ENCODE measurements at places on chromosomes 11 and 22.

- no peak for DNase-seq
Observed at GRCh38 chr11:134646561-134646960, 234.5 kb upstream of the B3GAT1 start.

GRCh38 chr11:111978028-111978771 is 41.1 kb downstream of the DIXDC1 start:
- no peak for DNase-seq

- no peak for DNase-seq
Observed at GRCh38 chr22:41352058-41352457, 29.7 kb upstream of the TEF start.

GRCh38 chr11:111162305-111162704 is 83.2 kb upstream of the POU2AF2 start:
- DNase-seq: no peak

DNA sequence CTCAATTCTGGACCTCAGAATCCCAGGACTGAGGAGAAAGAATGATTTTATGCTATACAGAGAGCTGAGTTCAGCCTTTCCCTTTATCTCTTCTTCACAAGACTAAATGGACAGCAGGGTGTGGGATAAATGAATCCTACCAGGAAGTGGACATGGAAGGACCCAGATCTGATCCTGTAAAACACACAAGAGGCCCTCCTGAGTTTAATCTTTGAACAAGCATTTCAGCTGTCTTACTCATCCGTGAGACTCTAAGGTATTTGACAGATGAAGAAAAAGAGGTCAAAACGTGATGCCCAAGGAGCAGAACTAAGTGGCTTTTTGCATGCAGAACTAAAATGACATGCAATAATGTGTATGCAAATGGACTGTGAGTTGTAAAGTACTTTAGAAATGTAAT is 511.3 kb downstream of the DLG2 start:
- no peak for DNase-seq

- DNase-seq: no peak
Observed at GRCh38 chr22:18905540-18906409, at the start of gene DGCR6. DGCR6 (plus strand) TSS chr22:18906320; CDS start chr22:18906375, 55 bp downstream.

DNA sequence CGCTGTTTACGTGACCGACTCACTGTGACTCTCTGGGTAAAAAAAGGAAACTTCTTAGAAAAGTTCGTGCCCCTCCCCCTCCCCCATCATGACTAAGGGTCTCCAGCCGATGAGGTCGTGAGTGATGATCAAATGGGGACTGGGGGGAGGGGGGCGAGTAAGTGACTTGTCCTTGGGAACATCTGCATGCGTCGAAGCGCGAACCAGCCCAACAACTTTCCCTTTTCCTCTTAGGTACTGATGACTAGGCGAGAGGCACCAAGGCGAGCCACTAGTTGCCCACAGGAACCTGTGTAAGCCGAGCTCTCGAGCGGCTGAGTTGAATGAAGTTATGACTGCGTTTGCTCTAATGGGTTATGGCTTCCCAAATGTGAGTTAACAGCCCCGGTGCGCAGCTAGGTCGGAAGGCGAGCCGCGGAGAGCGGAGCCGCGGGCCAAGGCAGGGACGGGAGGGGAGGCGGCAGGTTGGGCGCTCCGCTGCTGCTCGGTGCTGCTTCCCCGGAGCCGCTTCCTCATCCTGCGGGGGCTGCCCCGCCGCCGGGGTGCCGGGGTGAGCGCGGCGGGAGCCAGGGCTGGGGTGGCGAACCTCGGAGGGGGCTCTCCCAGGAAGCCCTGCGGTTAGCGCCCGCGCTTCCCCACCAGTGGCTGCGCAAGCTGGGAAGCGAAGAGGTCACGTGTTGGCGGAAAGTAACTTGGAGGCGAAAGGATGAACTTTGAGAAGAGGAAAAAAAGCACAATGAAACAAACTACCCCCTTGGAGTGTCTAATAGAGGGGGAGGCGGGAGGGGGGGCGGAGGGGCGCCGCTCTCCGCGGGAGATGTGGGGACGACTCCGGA is 22.1 kb upstream of the BDNF start:
- no peak for DNase-seq

- no peak for DNase-seq
Observed at GRCh38 chr11:20861322-20861721, 191.9 kb downstream of the NELL1 start.

- DNase-seq: no peak
Observed at GRCh38 chr11:60870733-60871377, 3.5 kb downstream of the ZP1 start.

GRCh38 chr11:73204711-73205121 is 13.4 kb upstream of the P2RY2 start:
- no peak for DNase-seq

- no peak for DNase-seq
Observed at GRCh38 chr22:34017205-34017604, 96.9 kb upstream of the LARGE1 start.

- no peak for DNase-seq
Observed at GRCh38 chr11:122362381-122362780, 246.4 kb upstream of the BLID start.

- DNase-seq: no peak
Observed at GRCh38 chr11:9057007-9057406, 34.4 kb downstream of the SCUBE2 start.

- no peak for DNase-seq
Observed at GRCh38 chr11:80379620-80380278, 938.9 kb upstream of the TENM4 start.

GRCh38 chr22:33354928-33355327 is 296.7 kb upstream of the SYN3 start:
- DNase-seq: no peak

DNA sequence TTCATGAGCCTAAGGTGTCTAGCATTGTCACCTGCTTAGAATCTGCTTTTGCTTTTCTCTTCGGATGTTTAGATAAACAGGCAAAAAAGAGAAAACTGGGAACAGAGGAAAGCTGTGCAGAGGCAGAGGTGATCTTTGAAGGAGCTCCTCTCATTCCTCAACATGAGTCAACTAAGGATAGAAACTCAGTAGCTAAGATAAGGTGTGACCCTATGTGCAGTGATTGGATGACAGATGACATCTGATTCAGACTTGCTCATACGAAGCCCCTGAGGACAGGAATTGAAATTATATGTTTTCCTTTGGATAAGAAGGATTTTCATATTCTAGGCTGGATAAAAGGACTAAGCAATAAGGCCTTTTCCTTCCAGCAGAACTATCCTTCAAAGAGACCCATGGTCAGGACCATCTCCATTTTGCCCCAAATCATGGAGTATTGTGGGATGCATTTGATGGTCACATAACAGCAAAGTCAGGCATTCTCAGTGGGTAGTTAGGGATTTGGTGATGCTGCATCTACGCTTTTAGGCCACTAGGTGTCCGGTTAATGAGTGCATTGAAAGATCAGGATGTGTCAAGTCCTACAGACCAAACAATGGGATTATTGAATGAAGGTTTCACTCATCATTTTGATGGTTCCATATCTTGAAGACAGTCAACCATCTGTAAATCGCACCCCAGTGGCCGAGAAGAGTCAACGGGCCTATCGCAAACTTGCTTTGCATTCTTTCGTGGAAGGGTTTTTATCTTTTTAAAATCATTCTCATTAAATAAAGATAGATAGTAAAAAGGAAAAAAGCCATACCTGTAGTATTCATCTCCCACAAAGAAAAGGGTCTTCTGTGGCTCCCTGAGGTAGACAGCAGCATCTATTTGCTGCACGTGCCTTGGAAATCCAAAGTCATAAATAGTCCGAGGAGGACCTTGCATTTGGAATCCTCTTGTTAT is 32.2 kb downstream of the MMP20 start:
- no peak for DNase-seq

GRCh38 chr11:58577555-58578135 is 1.2 kb upstream of the ZFP91 start:
- DNase-seq: peak; percentile 80

- DNase-seq: no peak
Observed at GRCh38 chr11:4926608-4927007, 2.5 kb upstream of the OR51G1 start.

- no peak for DNase-seq
Observed at GRCh38 chr11:108751444-108751843, 86.6 kb downstream of the DDX10 start.

GRCh38 chr11:26418386-26418912 is 86.5 kb downstream of the ANO3 start:
- no peak for DNase-seq

- peak; percentile 37 for DNase-seq
Observed at GRCh38 chr22:17369439-17370025, at the start of gene CECR2. CECR2 (plus strand) TSS chr22:17369460; CDS start chr22:17369784, 324 bp downstream.

DNA sequence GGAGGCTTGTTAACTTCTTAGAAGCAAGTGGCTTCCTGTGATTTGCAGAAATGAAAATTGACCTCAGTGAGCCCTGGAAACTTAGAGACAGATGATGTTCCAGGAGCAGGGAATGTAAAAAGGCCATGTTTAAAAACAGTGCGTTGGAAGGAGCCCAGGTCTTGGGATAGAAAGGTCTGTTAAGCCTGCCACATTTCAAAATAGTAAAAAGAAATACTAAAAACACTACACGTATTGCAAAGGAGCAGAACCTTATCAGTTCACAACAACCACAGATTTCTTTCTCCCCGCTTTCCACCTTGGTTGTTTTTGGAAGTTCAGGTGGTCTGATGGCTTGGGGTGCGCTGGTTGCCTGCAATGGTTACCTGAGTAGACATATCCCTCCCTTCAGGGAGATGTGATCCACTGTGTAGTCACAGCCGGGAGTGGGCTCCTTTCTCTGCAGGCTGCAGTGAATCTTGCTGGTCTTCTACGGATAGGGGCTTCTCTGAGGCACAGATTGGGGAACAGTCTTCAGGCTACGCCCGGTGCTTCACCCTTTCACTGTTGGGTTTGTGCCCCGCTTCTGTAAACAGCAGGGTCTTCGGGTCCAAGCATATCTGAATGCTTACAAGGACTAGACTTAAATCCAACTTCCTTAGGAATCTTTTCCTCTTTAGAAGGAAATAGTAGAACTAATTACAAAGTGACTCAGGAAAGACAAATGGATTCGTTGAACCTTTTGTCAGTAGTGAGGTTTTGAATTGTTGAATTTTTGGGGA is 1.9 kb downstream of the TEAD1 start:
- no peak for DNase-seq

DNA sequence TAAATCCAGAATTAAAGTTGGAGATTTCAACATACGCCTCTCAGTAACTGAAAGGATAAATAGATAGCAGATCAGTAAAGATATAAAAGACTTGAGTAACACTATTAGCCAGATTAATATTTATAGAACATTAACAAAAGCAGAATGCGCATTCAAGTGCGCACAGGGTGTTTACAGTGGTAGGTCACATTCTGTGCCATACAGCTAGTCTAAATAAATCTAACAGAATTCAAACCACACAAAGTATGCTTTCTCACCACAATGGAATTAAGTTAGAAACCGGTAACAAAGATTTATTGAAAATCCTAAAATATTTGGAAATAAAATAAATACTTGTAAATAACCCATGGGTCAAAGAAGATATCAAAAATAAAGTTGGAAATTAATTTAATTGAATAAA is 341.0 kb downstream of the DYNC2H1 start:
- DNase-seq: no peak

DNA sequence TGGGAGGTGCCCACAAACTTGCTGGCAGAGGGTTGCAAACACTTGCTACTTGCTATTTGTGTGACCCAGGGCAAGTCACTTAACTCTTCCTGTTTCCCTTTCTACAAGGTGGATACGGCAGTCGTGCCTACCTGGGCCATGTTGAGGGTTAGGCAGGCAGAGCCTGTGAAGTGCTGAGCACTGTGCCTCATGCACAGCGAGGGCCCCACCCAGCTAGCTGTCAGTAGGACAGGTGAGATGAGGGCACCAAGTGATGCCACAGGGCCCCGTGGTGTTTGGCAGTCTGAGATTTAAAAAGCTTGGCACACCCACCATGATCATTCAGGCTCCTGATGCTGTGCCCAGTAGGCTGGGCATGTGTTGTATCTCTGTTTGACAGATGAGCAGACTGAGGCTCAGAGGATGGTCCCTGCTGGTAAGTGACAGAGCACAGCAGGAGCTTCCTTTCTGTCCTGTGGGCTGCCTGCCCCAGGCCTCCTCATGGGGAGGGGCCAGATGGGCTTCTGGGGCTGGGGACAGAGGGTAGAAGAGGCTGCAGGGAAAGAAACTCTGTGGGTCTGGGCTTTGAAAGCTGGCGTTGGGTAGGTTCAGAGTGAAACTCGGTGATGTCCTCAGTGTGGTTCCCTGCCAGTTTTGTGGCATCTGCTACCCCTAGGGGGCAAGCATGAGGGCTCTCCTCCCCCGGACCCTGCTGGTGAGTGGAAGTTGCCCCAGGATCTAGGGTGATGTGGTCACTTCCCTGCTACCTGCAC is 59.3 kb downstream of the TSPAN18 start:
- no peak for DNase-seq

GRCh38 chr11:123841174-123841573 is 35.0 kb upstream of the OR6M1 start:
- DNase-seq: no peak

DNA sequence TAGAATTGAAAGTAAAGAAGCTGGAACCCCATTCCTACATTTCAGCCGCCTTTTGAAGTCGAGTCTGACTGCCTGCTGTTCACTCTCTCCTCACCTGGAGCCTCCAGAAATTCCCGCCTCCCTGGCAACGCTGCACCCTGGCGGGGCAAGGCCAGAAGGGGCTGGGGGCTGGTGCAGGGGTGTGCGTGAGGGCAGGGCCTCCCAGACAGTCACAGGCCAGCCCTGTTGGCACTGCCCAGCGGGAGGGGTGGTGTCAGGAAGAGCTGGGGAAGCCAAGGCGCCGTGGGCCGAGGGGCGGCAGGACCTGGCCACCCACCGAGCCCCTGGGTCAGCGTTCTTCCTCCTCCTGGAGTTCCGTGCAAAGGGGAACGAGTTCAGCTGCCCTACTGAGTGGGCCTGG is 123.2 kb downstream of the KCNQ1OT1 start:
- no peak for DNase-seq

DNA sequence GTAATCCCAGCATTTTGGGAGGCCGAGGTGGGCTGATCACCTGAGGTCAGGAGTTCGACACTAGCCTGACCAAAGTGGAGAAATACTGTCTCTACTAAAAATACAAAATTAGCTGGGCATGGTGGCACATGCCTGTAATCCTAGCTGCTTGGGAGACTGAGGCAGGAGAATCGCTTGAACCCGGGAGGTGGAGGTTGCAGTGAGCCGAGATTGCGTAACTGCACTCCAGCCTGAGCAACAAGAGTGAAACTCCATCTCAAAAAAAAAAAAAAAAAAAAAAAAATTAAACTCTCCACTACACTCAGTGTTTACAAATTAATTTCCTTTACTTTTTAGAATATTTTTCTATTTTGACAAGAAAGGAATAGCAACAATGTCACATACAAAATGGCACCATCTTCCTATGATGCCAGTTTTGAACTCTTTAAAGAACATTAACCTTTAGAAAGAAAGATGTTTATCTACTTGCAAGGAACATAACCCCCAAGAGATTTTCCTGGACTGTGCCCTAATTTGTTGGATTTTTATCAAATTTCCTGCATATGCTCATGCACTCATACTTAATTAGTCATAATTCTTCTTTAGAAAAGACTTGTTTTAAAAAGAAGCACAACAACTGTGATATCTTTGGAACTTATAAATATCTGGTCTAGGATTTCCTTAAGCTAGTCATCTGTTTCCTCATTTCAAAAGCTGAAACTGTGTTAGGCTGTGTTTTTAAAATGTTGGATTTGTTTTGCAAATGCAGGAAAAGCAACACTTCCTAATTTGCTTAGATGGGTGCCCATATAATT is 22.6 kb upstream of the HIPK3 start:
- no peak for DNase-seq

- no peak for DNase-seq
Observed at GRCh38 chr11:9771071-9771511, 107.2 kb downstream of the SWAP70 start.

Data from CD4-positive, alpha-beta T cell treated with Interleukin-17A for 4 hours (primary cell).